ENCODE measurements at places on chromosomes 16 and 17.

DNA sequence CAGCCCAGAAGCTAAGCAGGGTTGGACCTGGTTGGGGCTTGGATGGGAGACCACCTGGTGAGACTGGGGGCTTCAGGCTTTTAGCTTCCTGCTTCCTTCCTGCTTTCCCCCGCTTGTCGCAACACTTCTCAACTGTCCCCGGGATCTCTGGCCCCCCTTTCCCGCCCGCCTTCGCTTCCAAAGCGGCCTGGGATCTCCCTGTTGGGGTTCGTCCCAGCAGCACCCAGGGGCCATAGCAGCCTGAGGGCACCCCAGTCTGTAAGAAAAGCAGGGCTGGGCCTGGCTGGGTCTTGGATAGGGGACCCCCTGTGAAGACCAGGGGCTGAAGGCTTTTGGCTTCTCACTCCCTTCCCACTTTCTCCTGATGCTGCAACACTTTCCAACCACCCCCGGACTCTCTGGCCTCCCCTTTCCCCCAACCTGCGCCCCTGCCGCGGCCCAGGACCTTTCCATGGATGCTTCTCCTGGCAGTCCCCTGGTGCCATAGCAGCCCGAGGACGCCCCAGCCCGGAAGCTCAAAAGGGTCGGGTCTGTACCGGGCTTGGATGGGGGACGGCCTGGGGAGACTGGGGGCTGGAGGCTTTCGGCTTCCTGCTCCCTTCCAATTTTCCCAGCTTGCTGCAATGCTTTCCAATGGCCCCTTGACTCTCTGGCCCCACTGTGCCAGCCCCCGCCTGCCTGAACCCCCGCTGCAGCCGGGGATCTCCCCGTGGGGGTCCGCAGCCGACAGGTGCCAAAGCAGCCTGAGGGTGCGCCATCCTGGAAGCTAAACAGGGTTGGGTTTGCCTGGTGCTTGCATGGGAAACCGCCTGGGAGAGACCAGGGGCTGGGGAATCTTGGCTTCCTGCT, 2276.2 kb downstream of the TP53TG3F start:
- no peak for DNase-seq

DNA sequence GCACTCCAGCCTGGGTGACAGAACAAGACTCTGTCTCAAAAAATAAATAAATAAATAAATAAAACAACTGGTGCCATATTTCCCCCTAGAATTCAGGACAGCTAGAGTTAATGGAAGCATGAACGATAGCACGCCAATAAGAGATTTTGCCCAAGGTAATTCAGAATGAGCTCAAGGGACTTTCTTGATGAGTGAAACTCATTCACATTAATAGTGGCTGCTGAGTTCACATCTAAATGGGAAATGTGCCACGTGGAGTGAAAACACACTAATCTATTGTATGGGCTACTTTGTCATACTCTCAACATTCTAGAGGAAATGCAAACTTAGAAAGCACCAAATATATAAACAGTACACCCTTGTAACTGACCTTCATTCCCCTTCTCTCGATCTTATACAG, 47.4 kb upstream of the PSMD7 start:
- DNase-seq = no peak

GRCh38 chr17:10195090-10195805, 3.2 kb downstream of the GAS7 start:
- DNase-seq = no peak

DNA sequence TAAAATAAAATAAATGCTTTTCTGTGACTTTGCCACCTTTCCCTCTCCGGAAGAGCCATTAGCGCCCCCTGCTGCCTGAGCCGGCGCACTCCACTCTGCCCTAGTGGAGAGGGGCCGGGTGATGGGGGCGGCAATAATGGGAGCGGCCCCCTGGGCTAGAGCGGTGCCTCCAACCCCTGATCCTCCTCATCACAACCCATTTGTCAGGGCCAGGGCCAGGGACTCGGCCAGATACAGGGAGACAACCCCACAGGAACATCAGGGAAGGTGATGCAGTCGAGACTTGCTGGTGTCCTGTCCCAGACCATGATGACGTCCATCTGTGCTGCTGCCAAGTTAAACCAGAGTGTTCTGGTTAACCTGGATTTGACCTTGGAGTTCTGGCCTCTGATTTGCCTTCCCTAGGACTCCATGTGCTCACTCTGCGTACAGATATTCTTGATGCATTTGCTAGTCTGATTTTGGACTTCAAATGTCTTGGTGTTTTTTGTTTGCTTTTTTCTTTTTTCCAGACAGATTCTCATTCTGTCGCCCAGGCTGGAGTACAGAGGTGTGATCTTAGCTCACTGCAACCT, 46.1 kb upstream of the BPTF start:
- no peak for DNase-seq

GRCh38 chr17:58081646-58082340, 1.4 kb upstream of the DYNLL2 start:
- no peak for DNase-seq

DNA sequence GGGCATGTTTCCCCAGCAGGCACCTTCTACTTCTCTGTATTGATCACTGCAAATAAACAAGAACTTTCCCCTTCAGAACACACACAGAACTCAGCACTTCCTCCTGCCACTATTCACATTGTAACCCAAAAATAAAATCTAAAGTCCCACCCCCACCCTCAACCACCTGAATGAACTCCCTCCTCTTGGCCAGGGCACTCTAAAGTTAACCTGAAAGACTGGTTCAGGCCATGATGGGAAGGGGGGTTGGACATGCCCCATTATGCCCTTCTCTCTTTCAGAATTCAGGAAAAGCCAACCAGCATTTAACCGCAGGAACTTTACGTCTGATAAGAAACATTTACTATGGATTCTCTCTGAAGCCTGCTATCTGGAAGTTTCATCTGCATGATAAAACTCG, 27.4 kb upstream of the CCL2 start:
- no peak for DNase-seq

- DNase-seq = no peak
Measured at GRCh38 chr17:6108987-6109386, 38.8 kb downstream of the WSCD1 start.

GRCh38 chr16:73420244-73420643, 372.3 kb upstream of the ZFHX3 start:
- DNase-seq = no peak

DNA sequence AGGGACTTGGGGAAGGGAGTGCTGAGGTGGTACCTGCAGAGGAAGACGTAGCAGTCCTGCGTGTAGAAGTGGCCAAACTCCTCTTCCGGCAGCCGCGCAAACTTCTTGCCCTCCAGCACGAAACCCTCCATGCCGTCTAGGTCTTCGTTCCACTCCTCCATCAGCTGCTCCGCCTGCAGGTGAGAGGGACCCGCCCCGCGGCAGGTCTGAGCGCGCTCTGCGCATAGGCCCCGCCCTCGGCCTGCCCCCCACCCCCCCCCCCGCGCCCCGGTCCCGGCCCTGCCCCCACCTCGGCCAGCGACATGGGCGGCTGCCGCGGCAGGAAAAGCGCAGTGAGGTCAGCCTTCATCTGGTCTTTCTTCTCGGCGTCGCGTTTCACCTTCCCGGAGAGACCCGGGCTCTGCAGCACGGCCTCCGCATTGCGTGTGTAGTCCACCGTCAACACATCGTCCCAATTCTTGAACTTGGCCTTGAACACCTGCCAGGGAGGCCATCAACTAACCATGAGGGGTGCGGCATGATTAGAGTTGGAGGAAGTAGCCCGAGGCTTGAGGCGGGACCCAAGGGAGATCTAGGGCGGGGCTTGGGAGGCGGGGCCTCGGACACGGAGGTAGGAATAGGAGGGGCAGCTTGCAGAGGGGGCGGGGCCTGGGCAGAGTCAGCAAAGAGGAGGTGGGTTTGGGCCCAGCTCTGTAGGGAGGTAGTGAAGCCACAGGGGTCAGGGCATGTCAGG, 11.5 kb downstream of the FLII start:
- no peak for DNase-seq

GRCh38 chr16:77169650-77170236, 21.2 kb upstream of the MON1B start:
- no peak for DNase-seq

DNA sequence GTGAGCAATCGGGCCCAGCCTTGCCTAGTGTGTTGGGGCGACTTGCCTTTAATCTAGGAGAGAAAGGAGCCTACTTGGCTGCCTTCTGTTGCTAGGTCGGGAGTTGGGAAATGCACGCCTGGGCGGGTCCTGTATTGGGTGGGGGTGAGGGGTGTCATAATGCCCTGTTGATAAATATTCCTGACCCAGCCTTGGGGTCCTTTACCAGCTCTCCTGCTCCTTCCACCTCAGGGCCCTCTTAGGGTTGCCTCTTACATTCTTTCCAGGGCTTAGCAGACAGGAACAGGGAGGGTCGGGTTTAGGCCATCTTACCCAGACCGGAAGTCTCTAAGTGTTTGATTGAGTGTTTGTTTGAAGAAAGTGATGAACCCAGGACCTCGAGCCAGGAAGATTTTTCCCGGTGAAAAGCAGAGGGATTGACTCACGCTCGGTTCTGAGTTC, 112.9 kb downstream of the SEC14L1 start:
- no peak for DNase-seq

GRCh38 chr17:81392909-81393654, 2.2 kb upstream of the BAHCC1 start:
- DNase-seq = no peak

DNA sequence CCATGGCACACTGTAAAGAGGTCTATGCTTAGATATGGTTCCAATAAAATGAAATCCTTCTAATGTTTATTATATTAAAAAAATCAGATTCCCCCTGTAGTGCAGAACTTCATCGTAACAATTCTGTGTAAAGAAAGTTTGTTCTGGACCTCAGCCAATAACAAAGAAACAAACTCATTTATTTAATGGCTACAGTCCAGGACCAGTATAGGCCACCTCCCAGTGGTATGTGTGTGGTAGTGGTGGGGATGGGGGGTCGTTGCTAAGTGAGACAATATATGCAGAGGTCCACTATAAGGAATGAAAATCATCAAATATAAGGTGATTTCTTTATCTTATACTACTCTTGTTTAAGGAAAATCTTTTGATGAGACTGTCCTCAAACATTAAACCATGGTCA, 136.4 kb downstream of the CDK5R1 start:
- no peak for DNase-seq

DNA sequence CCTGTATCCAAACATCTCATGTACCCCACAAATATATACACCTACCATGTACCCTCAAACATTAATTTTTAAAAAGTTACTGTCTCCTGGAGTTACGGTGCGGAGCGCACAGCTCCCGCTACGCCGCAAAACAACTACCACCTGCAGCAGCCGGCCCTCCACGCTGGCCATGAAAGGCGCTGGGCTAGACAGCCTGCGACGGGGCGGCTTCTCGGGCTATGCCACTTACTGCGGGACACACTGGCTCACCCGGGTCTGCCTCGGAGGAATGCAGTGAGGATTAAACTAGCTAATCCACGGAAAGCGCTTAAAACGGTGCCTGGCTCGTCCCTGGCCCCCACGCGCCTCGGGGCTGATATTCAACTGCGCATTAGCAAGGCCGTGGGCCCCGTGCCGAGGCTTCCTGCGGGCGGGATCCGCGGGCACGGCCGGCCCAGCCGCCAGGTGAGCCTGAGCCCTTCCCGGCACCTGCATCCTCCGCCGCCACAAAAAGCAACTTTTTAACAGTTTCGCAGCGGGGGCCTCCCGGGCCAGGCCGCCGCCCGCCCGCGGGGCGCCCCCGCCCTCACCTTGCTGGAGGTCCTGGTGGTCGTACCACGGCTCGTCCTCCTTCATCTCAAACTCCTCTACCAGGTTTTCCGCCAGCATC, 633 bp downstream of the CDR2 start:
- DNase-seq = no peak

DNA sequence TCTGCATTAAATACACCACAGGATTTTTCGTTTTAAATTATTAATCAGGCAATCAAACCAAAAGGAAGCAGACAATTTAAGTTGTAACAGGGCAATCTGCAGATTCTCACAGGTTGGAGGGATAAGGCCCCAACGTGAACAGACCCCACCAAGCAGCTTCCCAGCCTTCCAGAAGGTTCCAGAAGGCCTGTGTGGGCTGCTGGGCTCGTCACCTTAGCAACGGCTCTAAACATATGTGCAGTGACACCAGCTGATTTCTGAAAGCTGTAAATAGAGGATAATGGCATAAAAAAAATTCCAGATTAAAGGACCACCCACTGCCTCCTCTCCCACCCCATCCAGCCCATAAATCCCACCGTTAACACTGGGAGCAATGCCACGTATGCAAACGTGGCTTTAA, 123.8 kb downstream of the ZNF778 start:
- DNase-seq = no peak

GRCh38 chr16:8620535-8620934, 963 bp upstream of the METTL22 start:
- no peak for DNase-seq

DNA sequence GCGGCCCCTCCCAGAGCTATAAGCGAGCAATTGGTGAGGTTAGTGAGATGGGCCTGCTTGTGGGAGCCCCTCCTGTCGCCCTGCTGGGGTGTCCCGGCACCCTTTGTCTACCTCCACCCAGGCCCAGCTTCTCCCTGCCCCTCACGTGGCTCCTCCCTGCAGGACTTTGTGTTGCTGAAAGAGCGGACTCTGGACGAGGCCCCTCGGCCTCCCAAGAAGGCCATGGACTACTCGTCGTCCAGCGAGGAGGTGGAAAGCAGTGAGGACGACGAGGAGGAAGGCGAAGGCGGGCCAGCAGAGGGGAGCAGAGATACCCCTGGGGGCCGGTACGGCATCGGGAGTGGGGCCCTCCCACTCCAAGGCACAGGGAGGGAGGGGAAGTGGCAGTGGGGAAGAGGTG, 6.1 kb upstream of the C17orf107 start:
- no peak for DNase-seq

GRCh38 chr16:87834668-87835473, 34.4 kb downstream of the SLC7A5 start:
- no peak for DNase-seq

Measured in activated CD8-positive, alpha-beta memory T cell treated with anti-CD3 and anti-CD28 coated beads for 4 hours (primary cell).